Lung (tissue), 17 donors: ENCODE measurements at places on chromosomes 6 and 20. TPM values are rescaled to one million over a fixed set of nuclear protein-coding genes. Genes with fewer than 3 reads are reported as not detected.
A peak's percentile ranks its signal among the peaks of the same experiment; 100 is the strongest.

RIN2 gene
- 44.3 TPM for polyA plus RNA-seq

ANKRD66 gene
- 5.5 TPM for polyA plus RNA-seq

LBP gene
- 4.8 TPM for polyA plus RNA-seq

TSBP1 gene
- not detected for polyA plus RNA-seq

VPS52 gene
- 37.3 TPM for polyA plus RNA-seq

MAP3K7 gene
- polyA plus RNA-seq: 13.4 TPM

SLC22A7 gene
- polyA plus RNA-seq: not detected

CRISP2 gene
- polyA plus RNA-seq: 1.5 TPM

F13A1 gene
- 15.6 TPM for polyA plus RNA-seq

FLRT3 gene
- 40.8 TPM for polyA plus RNA-seq

- no peak for DNase-seq
These were observed 519 bp downstream of the CBLN4 start for GRCh38 chr20:56004611-56005388.

DNA sequence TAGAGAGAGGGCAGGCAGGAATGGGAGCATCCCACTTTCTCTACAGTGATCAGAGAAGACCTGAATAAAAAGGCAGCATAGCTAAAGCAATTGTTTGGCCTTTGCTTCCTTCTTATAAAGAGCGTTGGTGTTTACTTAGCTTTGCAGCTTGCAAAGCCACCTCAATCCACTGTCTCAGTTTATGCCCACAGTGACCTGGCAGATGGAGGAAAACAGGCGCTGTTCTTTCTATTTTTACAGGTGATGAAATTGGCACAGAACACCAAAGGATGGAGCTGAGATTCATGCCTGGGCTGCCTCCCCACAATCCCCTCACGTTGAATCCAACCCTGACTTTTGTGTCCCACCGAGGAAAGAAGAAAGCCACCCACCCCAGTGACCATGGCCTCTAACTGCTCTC lies 130.5 kb downstream of the TTLL2 start:
- no peak for DNase-seq

DNA sequence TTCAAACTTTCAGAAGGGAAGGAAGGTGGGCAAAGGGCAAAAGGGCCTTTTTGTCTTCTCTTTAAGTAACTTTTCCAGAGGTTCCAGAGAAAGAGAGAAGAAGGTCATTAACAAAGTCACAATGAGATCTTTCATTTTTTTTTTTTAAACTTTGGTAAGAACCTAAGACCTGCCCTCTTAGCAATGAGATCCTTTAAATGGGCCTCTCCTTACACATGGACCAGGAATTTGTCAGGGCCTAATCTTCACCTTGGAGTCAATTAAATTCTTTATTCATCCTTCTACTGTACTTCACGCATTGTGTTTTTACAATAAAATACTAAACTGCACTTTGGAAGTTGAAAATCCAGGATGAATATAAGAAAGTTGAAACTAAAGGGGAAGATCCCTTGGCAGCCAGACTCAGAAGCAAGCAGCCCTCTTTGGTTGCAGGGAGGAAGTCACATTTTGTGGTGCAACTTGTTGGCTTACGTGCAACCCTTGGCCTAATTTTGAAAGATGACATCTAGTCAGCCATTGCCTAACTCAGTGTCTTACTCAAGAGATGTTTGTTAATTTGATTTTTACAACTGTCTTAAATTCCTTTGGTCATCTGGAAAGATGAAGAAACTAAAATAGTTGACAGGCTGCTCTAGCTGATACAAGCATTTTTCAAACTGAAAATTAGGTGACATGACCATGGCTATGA lies 11.9 kb upstream of the TMEM170B start:
- DNase-seq: peak; percentile 94

DNA sequence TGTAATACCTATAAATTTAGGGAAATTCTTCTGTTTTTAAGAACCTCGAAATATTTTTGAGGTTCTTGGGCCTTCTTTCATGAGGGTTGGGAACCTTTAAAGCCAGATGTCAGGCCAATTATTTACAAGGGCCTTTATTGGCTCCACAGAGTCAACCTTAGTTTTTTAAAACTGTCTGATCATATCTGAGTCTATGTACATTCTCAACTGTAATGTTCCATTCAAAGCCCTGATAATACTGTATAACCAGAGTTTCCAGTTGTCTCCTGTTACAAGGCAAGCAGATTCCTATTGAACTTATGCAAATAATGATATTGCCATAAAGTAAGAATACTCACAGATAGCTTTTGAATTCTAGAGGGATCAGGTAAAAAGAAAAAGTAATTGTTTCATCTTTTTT lies 545.5 kb downstream of the EPM2A start:
- DNase-seq: no peak

GRCh38 chr20:34268851-34269636 lies 27.8 kb downstream of the ASIP start:
- DNase-seq: peak; percentile 36

- DNase-seq: no peak
These were observed 195.0 kb downstream of the UBE3D start for GRCh38 chr6:82870582-82871172.

DNA sequence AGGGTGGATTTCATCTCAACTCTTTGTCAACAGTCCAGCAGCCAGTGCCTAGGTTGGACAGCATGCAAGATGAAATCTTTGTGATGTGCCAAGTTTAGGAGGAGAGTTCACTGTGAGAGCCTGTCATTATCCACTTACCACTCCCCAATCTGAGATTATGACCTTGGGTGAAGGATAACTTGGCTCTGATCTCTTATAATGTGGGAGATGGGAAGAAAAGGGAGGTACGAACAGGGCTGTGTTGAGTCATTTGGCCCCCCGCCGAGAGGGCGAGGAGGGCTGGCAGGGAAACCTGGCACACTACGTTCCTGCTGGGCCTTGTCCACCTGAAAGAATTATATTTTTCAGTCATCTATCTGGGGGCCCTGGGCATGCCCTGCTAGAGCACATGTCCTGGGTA lies 35.8 kb downstream of the LAMA4 start:
- DNase-seq: no peak

DNA sequence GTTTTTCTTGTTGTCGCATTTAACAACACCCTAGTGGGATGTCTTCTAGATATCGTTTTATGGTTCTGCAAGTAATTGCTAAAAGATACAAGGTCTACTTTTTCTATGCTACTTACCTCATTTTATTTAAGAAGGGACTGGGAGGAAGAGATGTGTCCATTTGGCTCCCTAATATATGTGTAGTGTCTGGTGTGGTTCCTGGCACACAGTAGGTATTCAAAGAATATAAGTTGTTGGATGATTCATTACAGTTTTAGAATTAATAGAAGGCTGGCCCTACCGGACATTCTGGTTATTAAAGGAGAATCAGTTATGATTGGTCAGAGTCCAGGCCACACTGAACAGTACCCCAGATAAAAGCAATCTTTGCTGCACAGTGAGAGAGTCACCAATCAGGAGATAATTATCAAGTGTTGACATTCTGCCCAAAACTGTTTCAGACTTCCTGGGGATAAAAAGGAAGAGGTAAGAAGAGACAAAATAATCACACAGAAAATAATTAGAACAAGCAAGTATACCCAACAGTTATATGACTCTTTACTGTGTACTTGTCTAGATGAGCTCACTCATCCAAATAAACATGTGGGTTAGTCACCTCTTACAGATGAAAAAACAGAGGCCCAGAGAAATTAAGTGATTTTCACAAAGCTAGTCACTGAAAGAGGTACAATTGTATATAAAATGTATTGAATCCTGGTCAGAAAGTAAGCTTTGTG lies 7.0 kb downstream of the TMEM244 start:
- no peak for DNase-seq

- no peak for DNase-seq
These were observed 646 bp downstream of the HEY2 start for GRCh38 chr6:125749865-125750691.

GRCh38 chr6:7728855-7729590 lies 3.1 kb downstream of the BMP6 start:
- DNase-seq: no peak

DNA sequence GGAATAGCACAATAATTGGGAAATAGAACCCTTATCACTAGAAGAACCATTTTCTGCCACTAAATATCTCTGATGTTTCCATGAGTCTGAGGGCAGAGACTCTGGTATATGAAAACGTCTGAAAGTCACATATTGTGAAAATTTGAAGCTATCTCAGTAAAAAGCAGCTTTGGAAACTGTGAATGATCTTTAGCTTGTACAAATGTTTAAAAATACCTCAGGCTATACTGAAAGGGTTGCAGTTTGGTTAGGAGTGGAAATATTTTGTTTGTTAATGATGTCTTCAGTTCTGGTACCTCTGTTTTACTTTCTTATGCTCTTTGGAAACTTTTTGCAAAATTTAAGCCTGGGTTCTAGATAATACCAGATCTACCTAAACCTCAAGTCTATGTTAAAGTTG lies 135.0 kb downstream of the SLC16A10 start:
- no peak for DNase-seq

DNA sequence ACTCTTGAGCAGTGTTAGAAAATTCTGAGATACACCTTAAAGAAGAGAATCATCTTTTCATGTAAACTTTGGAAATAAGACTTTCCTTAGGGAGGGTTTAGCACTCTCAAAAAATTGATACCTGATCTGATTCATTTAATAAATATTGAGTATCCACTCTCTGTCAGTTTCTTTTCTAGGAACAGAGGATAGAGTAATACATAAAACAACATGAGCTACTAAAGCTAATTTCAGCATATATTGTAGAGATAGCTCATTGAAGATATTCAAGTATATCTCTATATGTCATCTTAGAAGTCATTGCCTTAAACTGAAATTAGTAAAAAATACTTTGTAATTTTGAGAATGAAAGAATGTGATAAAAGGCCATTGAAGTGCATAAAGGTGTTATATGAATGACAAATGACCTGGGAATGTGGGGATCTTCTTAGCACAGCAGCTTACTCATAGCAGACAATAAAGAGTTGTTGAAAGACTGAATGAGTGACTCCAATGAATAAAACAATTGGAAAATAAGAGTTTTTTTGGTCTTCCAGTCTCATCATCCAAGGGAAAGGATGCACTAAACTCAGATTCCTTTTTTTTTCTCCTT lies 29.2 kb downstream of the RHAG start:
- no peak for DNase-seq

GRCh38 chr6:7268816-7269555 lies 44.0 kb downstream of the SSR1 start:
- DNase-seq: no peak

- DNase-seq: no peak
These were observed 122.3 kb downstream of the TBXT start for GRCh38 chr6:166045173-166045859.

DNA sequence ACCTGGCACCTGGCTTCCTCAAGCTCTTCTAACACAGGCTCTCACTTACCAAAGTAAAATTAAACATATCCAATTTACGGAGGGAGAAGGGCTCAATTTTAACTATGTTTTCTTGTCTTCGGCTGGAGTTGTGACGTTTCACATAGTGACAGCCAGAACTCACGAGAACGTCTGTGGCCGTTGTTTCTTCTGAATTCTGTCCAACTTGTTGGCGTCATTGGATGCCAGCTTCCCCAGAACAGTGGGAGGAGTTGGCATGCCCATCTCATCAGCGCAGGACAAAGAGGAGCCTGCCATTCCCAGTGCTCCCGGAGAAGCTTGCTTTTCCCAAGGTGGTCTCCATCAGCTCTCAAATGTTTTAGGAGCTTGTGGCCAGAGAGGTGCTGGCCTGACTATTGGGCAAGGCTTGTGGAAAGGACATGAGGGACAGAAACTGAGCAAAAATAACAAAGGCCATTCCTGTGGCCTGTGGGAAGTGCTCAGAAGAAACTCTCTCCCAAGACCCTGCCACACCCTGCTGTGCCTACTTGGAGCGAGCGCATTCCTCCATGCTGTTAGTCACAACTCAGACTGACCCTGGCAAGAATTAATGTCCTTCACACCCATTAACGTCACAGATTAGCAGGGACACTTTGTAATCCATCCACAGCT lies 265.4 kb upstream of the CDH4 start:
- no peak for DNase-seq

GRCh38 chr20:7010527-7010926 lies 243.0 kb downstream of the BMP2 start:
- DNase-seq: no peak

DNA sequence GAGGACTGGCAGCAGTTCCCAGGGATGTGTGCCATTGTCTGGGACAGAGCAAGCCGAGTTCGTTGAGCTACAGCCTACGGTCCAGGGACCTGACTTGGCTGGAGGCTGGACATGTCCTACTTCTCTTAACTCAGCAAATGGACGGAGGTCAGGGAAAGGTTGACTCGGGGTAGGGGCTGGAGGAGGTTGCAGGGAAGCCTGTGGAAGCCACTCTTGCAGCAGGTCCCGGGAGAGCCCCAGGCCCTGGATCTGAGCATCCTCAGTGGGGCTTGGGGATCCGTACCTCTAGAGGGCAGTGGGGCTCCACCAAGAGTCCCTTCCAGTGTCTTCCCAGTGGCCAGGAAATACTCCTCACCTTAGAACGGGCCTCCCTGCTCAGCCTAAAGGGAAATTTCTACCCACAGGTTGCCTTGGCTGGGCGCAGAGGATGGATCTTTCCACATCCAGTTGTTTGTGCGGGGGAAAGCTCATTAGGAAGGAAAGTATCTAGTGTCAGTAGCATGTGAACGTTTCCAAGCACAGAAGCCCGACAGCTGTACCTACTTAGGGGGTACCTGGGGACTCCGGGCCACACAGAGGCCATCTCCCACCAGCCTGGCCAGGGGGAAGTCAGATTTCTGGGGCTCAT lies 170.2 kb downstream of the NFATC2 start:
- peak; percentile 79 for DNase-seq

DNA sequence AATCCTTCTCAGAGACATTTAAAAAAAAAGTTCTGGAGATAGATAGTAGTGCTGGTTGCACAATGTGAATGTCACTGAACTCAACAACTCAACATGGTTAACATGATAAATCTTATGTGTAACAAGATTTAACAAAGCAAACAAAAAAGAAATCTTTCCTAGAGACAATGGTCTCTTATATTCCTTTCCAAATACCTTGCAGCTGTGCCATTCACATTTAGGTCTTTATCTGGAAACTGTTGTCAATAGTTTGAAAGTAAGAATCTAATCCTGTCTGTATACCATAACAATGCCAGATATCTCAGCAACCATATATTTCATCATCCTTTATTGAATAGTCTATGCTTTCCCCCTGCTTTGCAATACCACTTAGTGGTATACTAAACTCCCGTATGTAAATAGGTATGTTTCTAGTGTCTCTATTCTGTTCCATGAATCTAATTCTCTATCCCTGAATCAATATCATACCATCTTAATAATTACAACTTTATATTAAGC lies 2.1 kb downstream of the SERAC1 start:
- DNase-seq: no peak

GRCh38 chr20:23311947-23312506 lies 38.6 kb upstream of the NXT1 start:
- peak; percentile 47 for DNase-seq

GRCh38 chr6:145147981-145148749 lies 587.2 kb downstream of the EPM2A start:
- no peak for DNase-seq

- peak; percentile 25 for DNase-seq
These were observed 1.2 kb downstream of the TPD52L1 start for GRCh38 chr6:125154761-125155135.

- no peak for DNase-seq
These were observed 31.4 kb downstream of the LINC00237 start for GRCh38 chr20:21074605-21075336.

GRCh38 chr6:122825163-122825562 lies 36.1 kb downstream of the SMPDL3A start:
- no peak for DNase-seq

- no peak for DNase-seq
These were observed 9.7 kb upstream of the GCNT2 start for GRCh38 chr6:10511477-10511876.
